Fibroblast of skin of left biceps (primary cell): ENCODE measurements at places on chromosomes 13 and 19.

GRCh38 chr13:67619351-67619994 lies 389.3 kb upstream of the PCDH9 start:
- DNase-seq, result peak; percentile 13

GRCh38 chr13:91144054-91144453 lies 203.4 kb upstream of the MIR17HG start:
- DNase-seq, result no peak

GRCh38 chr19:512547-513365 lies 5.5 kb downstream of the TPGS1 start:
- no peak for DNase-seq

- no peak for DNase-seq
Observed at GRCh38 chr13:105442040-105442439, 1093.4 kb downstream of the EFNB2 start.

GRCh38 chr19:12937927-12938778 lies at the start of gene CALR:
CALR (plus strand) TSS chr19:12938609; CDS start chr19:12938680, 71 bp downstream.
- DNase-seq, result peak; percentile 99

DNA sequence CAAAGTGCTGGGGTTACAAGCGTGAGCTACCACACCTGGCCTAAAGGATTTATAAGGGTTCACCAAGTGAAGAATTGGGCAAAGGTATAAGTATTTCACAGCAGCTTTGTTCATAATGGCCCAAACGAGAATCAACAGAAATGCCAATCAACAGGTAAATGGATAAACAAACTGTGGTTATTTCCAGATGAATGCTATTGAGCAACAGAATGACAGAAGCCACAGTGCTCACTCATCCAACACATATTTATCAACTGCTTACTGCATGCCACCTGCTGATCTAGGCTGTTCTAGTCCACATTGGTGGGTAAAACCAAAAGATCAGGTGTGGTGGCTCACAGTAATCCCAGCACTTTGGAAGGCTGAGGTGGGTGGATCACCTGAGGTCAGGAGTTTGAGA lies 27.7 kb downstream of the CACNA1A start:
- DNase-seq, result no peak

GRCh38 chr19:51783372-51783771 lies 11.6 kb upstream of the FPR3 start:
- no peak for DNase-seq

DNA sequence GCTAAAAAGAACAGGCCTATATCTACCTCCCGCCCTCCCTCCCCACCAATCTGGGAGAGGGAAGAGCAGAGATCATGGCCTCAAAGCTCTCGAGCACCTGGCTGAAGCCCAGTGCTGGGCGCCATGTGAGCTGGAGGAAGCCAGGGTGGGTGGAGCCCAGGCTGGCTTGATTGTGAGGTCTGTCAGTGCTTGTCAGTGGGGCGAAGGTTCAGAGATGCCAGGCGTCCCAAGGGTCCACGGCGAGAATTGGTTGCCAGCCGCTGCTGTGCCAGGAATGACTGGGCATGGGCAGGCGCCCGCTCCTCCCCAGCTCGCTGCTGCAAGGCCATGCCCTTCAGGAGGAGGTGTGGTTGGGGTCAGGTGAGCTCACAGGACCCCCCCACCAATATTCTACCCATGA lies 11.5 kb downstream of the BEST2 start:
- no peak for DNase-seq

DNA sequence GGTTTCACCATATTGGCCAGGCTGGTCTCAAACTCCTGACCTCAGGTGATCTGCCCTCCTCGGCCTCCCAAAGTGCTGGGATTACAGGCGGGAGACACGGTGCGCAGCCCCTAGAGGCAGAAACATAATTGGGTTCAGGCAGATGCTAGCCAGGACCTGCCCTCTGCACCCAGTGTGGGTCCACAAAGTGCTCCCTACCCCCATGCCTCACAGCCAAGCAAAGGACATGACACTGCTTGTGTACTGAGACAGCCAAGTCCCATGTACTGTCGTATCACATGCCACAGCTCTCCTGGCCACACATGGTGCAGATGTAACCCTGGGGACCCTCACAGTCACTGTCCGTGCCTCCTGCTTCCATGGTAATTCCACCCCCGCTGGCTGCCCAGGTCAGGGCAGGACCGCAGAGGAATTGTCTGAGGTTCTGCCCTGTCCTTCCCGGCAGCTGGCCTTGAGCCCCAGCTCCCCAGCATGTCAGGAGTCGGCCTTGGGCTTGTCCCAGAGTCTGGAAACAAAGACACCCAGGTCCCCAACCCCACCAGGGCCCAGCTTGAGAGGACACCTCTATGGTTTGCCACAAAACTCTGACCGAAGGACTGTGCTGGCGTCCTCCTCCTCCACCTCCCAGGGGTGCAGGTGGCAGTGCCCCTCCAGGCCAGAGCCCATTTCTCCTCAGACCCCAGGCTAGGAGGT lies 7.6 kb downstream of the PRR36 start:
- no peak for DNase-seq

DNA sequence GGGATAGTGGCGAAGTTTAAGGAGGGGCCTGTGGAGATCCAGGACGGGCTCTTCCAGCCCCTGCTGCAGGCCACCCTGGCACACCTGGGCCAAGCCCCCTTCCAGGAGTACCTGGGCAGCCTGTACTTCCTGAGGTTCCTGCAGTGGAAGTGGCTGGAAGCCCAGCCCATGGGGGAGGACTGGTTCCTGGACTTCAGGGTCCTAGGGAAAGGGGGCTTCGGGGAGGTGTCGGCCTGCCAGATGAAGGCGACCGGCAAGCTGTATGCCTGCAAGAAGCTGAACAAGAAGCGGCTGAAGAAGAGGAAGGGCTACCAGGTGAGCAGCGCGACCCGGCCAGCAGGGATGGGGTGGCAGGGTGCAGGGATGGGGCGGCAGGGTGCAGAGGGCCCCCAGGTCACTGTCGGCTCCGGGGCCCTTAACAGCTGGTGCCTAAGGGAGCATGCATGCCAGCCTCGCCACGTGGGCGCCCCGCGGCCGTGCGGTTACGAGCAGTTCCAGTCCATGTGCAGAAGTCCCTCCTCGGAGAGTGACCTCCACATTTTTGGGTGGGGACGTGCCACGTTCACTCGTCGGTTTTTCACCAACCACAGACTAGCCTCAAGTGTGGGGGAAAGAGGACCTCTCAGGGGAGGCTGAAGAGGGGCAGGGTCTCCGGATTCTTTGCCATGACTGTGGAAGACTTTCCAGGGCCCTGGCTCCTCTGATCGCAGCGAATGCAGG lies 912 bp downstream of the GRK1 start:
- DNase-seq, result no peak

GRCh38 chr13:20590561-20590960 lies 23.6 kb downstream of the IFT88 start:
- no peak for DNase-seq

DNA sequence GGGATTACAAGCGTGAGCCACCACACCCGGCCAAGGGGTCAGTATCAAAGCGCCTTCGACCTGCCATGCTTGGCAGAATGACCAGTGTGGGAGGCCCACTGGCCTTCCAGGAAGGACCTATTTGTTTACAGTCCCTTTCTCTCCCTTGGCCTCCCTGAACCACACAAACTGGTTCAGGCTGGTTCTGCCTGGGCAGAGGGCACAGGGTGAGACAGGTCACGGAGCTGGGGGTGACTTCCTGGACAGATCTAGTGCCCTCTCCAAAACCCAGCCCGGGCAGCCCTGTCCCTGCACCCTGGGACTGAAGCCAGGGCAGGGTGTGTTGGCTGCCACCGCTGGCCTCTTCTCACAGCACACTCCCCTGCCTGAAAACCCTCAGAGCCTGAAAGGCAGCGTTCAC lies 11.3 kb downstream of the PLEKHF1 start:
- no peak for DNase-seq

DNA sequence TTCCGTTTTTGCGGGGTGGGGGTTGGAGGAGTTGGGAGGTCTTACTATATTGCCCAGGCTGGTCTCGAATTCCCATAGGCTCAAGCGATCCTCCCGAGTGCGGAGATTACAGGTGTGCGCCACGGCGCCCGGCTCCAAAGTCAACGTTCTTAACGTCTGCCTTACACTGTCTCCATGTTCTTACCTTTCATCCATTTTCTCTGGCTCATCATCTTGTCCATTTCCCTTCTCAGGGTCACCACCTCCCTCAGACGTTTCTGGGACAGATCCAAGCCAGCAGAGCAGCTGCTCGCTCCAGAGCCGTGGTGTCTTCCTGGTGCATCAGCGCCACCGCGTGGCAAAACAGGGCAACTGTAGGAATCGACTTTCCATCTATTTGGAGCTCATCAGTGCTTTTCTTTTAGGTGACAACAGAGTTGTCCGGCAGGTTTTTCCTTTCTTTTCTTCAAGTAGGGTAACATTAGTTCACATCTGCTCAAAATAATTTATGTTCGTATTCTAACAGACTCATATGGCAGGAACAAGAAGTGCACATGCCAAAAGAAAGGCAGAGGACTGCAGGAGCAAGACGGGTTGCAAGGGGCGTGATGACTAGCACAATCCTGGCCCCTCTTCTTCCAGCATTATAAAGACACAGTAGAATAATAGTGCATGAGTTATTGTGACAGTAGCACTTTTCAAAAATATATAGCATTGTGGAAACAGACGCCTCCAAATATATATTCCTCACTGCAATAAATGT lies 103.1 kb upstream of the ABCC4 start:
- DNase-seq, result peak; percentile 29

GRCh38 chr19:48770734-48771472 lies 15.6 kb downstream of the FGF21 start:
- no peak for DNase-seq

- peak; percentile 4 for DNase-seq
Observed at GRCh38 chr13:66887088-66887487, 343.0 kb downstream of the PCDH9 start.

- no peak for DNase-seq
Observed at GRCh38 chr13:101026736-101027398, 352.3 kb upstream of the TMTC4 start.

- DNase-seq, result no peak
Observed at GRCh38 chr19:54030895-54031586, 32.7 kb downstream of the VSTM1 start.

DNA sequence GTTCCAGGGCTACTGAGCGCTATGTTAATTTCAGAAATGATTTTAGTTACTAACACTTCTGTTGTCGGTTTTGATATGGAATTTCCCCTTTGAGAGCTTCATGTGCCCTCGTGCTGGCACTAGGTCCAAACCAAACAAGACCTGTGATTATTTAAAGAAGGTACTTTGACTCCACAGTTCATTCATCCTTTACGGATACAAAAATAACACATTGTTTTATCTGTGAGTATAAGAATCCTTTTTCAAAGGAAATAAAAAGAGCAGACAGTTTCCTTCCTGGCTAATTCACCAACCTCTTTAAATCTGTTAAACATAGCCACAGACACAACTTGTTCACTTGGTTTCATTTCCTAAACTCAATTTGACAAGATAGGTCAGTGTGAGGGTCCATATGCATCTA lies 141.2 kb downstream of the FLT1 start:
- DNase-seq, result no peak

GRCh38 chr13:23751195-23751594 lies 138.0 kb downstream of the MIPEP start:
- DNase-seq, result no peak
